ENCODE measurements at places on chromosomes 1 and 21.

DNA sequence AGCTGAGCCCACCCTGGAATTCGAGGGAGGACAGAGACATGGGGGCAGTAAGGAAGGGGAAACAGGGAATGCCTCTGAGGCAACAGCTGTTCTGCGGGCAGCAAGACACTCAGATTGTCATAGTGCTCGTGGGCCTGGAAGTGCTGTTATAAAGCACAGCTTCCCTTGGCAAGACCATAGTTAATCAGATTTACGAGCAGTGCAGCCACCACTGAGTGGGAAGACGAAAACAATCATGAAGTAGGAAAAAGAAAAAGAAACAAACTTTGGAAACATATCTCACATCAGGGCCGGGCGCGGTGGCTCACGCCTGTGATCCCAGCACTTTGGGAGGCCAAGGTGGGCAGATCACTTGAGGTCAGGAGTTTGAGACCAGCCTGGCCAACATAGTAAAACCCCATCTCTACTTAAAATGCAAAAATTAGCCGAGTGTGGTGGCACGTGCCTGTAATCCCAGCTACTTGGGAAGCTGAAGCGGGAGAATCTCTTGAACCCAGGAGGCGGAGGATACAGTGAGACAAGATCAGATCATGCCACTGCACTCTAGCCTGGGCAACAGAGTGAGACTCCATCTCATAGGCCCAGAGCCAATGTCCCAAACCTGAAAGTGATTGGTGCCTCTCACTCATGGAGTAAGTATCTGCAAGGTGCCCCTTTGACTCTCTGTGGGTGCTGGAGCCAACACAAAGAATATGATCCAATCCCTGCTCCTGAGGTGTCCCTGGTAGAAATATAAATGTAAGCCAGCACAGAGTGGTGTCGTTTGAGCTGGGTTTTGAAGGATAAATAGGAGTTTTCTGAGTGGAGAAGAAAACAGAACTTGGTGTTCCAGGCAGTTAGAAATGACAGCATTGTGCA is 55.6 kb upstream of the GPR153 start:
- no peak for DNase-seq

DNA sequence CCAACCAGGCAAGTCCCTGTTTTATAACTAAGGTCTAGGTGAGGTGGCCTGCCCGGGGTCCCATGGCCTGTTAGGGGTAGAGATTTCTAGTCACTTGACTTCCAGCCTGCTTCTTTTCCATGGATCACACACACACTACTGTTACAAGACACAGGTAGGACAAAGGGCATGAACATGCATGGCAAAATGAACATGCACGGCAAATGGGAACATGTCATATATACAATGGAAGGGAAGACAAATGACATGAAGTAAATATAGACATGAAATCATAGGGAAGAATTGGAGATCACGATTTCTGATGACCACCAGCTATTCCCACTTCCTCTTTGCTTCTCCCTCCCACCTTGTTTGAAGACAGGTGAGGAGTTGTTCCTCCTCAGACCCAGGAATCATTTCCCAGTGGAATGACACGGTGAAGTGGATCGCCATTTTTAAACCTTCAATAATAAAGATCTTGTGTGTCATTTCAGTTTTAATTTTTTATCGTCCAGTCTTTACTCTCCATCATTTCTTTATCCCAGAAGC is 47.6 kb upstream of the ATF3 start:
- DNase-seq = no peak

GRCh38 chr1:27136236-27136551 is 18.7 kb downstream of the SLC9A1 start:
- no peak for DNase-seq

DNA sequence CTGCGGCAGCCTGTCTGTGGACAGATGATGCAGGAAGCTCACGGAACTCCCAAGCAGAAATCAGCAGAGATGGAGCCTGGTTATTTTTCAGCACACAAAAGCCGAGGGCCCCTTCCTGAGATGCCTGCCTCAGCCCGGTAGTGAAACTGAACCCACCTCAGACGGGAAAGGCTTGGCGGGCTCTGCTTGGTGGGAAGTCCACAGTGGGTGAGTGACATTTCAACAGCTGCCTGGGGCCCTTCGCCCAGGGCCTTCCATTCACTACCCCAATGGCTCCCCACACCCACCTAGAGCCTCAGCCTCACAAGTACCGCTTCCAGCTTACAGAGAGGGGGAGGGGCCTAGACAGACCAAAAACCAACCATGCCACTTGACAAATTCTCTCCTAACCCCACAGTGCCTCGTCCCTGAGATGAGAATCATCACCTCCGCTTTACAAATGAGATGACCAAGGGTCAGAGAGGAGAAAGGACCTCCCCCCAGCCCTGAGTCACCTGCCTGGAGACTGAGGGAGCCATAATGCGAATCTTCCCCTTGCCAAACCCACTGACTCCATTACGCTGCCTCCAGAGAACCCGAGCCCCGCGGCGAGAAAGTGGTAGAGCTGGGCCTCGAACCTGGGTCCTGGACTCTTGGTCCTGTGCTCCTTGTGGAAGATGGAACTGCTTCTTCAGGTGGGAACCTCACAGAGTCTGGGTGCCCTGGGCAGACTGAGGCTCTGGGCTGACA is 3.4 kb upstream of the ECE1 start:
- DNase-seq = no peak

DNA sequence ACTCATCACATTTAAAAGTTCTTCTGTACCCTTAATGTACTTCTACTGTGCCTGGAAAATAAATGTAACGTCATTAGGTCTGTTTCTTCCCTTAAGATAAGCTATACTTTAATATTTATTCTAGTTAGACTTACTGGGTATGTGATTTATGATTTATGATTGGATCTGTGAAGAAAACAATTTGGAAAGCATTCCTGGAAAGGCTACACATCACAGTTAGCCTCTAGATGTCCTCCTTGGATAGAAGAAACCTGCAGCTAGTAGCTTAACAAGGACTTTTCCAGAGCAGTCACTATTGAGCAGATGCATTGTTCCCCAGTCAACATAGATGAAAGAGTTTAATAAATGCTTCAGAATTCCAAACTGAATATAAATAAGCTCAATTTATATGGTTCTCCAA is 22.2 kb upstream of the ABL2 start:
- DNase-seq = no peak

GRCh38 chr1:8516793-8517556 is 199.1 kb downstream of the SLC45A1 start:
- DNase-seq = no peak

GRCh38 chr1:183915625-183916510 is 110.9 kb downstream of the RGL1 start:
- peak; percentile 75 for DNase-seq

DNA sequence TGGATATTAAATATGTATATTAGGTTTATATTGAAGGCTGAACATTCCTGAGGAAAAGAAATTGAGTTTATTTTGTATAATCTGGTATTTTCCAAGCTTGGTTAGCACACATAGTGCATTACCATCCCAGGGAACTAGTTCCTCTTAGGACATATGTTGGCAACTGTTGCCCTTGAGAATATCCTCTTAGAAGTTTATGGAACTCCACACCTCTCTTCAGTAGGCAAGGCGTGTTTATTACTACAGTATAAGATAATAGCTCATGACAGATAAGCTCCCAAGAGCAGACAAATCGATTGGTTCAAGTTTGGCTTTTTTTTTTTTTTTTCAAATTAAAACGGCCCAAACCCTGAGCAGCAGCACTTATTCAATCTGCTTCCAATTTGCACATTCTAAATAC is 59.8 kb upstream of the SIPA1L2 start:
- no peak for DNase-seq

DNA sequence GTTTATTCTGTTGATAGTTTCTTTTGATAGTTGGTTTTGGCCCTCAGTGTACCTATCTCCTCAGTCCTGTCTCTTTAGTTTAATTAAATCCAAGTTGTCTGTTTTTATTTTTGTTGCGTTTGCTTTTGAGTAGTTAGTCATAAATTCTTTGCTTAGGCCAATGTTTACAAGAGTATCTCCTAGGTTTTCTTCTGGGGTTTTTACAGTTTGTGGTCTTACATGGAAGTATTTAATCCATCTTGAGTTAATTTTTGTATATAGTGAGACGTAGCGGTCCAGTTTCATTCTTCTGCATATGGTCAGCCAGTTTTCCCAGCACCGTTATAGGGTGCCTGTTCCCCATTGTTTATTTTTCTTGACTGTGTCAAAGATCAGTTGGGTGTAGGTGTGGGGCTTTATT is 139.4 kb downstream of the POU2F1 start:
- no peak for DNase-seq

DNA sequence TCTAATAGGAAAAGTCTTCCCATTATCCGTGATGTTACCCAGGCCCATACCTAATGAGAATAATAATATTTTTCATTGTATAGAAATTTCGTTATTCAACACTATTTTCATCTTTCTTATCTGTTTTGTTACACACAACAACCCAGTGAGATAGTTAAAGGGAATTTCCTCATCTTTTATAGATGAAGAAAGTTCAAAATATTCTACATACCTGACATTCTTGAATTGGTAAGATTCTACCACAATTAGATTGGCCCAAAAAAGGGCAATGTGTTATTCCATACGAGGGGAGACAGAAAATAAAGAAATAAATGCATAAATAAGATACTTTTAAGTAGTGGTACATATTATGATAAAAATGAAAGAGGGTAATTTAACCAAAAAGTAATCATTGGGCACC is 405.5 kb upstream of the ADAMTS5 start:
- no peak for DNase-seq

DNA sequence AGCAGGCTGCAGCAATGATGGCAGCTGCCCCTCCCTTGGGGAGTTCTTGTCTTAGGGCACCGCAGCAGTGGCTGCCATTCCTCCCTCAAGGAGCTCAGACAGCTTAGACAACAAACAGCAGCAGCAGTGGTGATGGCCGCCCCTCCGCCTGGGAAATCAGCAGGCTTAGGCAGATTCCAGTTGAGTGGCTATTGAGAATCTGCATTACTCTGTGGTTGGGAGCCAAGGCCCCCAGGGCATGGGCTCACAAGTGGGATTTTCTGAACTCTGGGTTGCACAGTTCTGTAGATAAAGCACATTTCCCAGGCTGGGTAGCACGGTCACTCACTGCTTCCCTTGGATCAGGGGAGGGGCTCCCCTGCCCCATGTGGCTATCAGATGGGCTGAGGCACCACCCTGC is 1280.7 kb upstream of the TMPRSS15 start:
- no peak for DNase-seq

DNA sequence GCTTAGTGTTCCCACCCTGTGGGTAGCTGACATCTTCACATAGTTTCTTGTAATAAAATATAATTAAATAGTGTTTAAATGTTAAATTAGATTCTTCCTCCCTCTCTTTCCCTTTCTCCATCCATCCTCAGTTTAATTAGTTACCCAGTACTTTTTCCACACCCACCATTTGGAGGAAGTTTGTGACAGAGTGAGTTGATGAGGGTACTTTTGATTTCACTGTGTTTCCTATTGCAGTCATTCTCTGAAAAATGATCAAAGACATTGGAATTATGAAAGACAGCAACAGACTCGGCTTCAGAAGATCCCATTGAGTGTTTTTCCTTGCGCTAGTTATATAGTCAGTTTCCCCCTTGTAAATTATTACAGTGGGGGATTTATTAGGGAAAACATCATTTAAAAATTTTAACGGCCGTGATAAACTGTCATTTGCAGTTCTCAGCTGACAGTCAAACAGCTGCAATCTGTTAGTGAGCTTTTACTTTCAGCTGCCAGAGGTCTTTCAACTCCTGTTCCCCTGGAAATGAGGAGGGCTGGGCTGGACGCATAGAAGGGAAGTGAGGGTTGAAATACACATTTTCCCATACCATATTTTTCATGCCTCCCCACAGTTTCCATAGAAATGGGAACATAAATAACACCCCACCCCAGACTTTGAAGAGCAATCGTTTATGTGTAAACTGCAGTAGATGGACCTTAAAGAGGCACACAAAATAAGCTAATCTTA is 61.3 kb upstream of the CACYBP start:
- no peak for DNase-seq

DNA sequence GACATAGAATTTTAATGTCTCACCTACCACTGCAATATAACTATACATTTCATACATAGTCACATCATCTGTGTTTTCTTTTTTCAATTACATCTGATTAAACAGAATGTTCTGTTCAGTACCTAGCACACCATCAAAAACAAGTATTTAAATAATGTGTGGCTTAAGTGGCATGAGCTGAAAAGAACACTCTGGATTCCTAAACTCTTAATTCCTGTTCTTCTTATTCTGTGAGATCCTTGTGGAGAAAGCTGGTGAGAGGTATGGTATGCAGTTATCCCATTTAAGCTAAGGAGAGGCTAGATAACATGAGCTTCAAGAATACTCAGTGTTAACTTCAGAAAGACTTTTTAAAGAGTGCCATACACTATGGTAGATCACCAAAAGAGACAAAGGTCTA is 5.5 kb downstream of the TP53BP2 start:
- no peak for DNase-seq

DNA sequence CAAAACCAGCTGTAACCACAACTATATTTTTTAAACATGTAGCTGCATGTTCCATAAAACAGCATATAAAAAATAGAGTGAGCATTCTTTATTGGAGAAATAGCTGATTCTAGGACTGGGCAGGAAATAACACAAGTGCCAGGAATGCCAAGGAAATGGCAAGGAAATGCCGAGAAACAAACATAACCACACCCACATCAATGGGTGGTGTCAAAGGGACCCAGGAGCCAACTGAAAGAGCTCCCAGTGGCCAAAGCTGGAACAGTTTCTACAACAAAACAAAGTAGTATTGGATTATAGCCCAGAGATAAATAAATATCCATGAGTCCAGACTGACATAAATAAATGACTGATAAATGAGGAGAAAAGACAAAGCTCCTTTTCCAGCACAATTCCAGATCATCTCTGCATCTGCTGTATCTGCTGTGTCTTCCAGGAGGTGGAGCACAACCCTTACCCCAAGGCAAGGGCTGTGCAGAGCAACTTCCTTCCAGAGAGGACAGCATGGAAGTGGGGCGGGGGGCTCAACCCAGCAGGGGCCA is 28.1 kb downstream of the ADARB1 start:
- DNase-seq = no peak

DNA sequence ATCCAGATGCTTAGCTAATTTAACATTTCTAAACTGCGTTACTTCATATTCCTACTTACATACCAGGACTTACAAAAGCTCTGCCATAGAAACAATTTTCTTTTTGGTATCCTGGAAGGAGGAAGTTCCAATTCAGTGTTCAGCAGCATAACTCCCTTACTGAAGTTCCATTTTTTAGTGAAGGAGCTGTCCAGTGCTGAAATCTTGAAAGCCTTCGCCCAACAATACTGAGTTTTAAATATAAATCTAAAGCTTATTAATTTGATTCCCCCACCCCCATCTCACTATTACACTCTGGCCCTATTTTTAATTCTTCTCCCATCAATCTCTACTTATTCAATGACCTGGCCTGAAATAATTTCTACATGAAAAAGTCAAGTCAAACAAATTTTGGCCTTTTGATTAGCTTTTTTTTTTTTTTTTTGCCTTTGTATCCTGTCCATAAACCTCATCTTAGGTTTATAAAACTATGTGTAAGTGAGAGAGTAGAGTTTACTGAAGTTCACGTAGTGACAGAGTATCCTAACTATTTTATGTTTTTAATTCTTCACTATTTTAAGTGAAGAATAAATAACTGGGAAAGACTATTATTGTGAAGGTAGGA is 323.0 kb upstream of the PLD5 start:
- no peak for DNase-seq

- no peak for DNase-seq
These were observed 120.1 kb upstream of the RAVER2 start for GRCh38 chr1:64624808-64625207.
